ENCODE measurements at places on chromosomes 2 and 18.

DNA sequence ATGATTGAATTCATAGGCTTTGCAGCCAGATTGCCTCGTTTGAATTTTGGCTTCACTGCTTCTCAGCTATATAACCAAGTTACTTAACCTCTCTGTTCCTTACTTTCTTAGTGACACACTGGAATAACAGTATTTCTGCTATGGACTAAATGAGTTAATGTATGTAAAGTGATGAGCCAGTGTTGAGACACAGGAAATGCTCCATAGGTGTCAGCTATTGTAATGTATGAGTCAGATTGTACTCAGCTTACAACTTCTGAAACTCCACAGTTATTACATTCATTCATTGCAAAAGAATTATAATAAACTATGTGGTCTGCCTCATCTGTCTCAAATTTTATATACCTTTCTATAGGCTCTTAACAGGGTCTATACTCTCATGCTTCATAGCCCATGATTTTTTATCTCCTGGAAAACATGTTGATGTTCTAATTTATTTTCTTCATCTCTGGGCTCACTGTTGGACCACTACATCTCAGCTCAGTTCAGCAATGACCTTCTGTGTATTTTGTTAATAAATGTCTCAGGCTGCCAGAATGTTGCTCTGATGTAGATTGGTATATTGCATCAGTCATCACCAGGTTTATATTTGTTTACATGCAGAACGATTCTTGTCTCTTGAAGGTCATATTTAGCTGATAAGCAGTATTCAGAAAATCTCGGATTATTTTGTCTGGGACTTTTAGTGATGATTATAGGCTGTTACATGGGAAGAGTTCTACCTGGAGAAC lies 76.2 kb downstream of the MAP3K20 start:
- DNase-seq: no peak

DNA sequence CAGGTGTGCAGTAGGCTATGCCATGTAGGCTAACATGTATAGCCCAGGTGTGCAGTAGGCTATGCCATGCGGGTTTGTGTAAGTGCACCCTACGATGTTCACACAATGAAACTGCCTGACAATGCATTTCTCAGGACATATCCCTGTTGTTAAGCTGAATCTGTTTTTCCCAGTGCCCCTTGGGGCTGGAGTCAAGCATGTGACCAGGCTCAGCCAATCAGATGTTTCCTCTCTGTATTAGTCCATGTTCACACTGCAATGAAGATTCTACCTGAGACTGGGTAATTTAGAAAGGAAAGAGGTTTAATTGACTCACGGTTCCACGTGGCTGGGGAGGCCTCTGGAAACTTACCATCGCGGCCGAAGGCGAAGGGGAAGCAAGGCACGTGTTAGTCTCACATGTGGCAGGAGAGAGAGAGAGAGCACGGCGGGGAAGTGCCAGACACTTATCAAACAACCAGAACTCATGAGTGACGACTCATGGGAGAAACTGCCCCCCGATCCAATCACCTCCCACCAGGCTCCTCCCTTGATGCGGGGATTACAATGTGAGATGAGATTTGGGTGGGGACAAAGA lies 24.2 kb downstream of the ITM2C start:
- DNase-seq: no peak

GRCh38 chr18:37965572-37965970 lies 400.0 kb upstream of the CELF4 start:
- DNase-seq: no peak

DNA sequence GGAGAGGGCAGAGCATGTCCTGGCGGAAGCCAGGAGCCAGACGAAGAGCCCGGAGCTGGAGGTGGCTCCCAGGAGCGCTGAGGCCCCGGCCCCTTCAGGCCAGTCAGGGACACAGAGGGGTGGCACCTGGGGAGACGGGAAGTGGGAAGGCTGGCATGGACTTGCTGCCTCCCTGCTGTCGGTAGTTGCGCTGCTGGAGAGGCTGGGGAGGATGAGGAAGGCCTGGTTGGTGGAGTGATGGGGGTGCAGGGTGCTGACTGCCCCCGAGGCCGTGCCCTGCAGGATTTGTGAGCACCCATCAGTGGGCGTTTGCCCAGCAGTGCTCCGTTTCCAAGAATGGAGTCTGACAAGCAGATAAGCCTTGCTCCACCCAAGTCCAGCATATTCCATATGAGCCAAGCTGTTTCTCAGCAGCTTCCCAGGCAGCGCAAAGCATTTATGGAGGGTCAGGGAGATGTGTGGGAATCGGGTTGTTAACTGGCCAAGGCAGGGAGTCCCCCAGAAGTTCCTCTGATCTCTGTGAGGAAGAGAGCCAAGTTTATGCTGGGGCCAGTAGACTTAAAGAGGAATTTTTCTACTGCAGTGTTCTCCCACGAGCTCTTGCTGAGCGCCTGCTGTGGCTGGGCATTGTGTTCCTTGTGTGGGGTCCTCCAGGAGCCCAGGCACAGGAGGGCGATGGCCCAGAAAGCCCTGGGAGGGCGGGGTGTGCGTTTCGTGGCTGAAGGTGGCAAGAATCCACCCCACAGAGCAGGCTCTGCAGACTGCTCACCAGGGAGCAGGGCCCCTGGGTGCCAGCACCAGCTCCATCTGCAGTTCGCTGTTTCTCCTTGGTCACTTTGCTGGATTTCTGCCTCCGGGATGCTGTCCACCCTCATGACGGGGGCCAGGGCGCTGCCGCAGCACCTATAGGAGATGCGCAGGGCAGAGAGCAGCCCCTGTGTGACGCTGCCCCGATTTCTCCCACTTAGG lies 250.2 kb downstream of the ALPK2 start:
- DNase-seq: no peak

DNA sequence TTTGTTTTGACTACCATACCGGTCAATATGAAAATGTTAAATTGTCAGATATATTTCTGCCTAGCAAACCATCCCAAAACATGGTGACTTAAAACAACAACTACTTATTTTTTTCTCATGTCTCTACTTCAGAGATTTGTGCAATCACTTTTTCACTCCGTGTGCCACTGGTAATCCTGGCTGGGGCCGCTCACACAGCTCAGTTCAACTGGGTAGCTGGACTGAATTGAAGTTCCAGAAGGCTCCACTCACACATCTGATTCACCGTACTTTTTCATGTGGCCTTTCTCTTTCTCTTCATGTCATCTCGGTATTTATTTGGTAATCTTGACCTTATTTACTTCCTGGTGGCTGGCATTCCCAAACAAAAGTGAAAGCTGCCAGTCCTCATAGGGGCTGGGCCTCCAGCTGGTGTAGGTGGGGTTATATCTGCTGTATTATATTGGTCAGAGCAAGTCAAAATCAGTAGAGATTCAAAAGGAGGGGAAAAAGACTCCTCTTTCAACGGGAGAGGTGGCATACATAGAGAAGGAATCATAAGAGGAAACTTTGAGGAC lies 513.9 kb upstream of the NXPH2 start:
- no peak for DNase-seq

DNA sequence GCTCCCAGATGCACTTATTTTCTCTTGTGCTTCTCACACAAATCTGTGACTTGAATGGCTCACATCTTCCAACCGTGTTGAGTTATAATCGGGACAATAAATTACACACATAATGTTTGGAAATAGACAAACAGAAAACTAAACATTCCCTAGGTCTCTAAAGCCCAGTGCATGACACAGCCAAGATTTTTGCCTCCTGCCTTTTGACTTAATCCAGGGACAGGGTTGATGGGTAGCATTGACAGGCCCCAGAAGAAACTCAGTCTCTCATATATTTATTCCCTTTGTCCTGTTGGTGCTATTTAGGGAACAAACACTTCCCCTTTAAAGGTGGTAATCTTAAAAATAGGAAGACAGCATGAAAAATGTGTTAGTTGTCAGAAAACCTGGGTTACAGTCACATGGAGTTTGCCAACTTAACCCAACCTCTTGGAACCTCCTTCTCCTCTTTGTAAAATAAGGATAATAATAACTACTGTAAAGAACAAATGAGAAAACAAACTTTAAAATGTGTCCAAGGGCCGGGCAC lies 24.0 kb upstream of the ARPC2 start:
- no peak for DNase-seq

DNA sequence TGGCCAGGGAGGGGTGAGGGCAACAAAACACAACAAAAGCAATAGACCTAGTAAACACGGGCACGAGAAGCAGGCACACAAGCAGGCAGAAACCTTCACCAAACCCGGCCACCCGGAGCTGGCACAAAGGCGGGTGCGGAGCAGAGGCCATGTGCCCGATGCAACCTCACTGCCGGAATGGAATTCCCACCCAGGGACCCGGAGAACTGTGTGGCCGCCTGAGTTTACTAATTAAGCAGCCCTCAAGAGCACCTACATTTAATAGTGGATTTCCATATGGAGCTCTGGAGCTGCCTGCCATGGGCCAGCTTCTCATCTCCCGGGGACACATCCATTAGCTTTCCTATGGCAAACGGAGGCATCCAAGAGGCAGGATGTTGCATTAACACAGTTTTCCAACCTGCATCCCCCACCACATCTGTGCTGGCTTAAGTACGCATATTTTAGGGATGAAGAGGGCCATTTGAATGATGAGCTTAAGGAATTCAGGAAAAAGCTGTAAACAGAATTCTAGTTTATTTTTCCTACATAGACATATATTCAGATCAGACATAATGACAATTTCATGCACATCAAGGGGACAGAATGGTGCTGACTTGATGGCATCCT lies 104.5 kb upstream of the SMIM21 start:
- DNase-seq: no peak
